ENCODE measurements at places on chromosomes 3 and 15.

DNA sequence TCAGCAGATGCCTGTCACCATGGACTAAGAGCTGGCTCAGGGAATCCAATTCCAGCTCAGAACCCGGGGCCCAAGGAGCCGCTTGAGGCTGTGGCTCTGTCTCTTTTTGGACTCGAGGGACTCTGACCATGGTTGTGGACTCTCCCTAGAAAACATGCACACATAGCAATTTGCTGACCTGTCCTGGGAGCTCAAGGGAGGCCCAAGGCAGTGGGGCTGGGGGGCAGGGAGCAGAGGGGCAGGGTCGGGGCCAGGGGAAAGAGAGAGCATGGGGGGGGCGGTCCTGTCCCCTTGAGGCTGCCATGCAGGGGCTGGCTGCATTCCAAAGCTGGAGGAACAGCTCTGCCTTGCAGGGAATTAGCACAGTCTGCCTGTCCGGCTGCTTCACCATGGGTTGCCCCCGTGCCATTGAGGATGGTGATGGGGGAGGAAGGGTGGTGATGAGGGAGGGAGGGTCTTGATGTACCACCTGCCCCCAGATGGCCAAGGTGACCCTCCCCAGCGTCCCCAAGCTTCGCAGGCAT, 190.1 kb downstream of the GOLGA6L6 start:
- no peak for DNase-seq

GRCh38 chr3:195238586-195239118, 32.3 kb downstream of the XXYLT1 start:
- no peak for DNase-seq

DNA sequence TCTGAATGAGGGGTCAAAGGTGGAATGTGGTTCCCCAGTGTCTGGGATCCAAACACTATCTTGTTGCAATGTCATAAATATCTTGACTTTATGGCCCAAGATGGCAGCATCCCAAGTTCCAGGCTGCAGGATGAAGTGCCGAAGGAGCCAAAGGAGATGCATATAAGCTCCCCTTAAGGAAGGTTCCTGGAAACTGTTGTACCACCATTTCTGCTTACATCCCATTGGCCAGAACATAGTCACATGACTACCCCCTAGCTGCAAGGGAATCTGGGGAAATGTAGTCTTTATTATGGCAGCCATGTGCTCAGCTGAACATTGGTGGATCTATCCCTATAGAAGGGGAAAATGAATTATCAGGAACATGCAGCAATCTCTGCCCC, 54.3 kb downstream of the BDH1 start:
- DNase-seq: no peak

- no peak for DNase-seq
Measured at GRCh38 chr3:181694805-181695660, 16.7 kb upstream of the SOX2 start.

DNA sequence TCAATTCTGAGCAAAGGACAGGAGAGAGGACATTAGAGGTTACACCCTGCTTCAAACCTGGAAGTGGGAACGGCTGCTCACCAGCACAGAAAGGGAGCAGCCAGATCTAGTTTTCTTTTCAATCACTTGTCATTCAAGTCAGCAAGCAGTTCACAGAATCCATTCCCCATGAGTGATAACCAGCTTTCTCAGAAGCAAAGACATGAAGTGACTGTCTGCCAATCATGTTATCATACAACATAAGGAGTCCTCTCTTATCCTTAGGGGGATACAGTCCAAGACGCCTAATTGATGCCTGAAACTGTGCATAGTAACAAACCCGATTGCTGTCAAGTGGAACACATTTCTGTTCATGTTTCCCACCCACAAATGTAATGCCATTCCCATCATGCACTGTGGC, 54.7 kb downstream of the FAM98B start:
- DNase-seq: no peak
